ENCODE measurements at places on chromosomes 4 and X. TPM values are rescaled to one million over a fixed set of nuclear protein-coding genes. Genes with fewer than 3 reads are reported as not detected.

Gene IGFBP7
- total RNA-seq, result 32.7 TPM

Gene AP1S2
- total RNA-seq, result 10.9 TPM

Gene AVPR2
- 0.78 TPM for total RNA-seq

Gene AGA
- total RNA-seq, result 13.7 TPM

Gene ZNF718
- total RNA-seq, result 7.4 TPM

Gene GAGE12G
- not detected for total RNA-seq

Gene MAGEA9B
- total RNA-seq, result not detected

Gene SLC7A11
- total RNA-seq, result 0.70 TPM

Gene ARR3
- total RNA-seq, result 0.60 TPM

Gene SAGE1
- not detected for total RNA-seq

Gene OCIAD1
- 119 TPM for total RNA-seq

Gene PASD1
- total RNA-seq, result not detected

Gene ART3
- 2.2 TPM for total RNA-seq

Gene RTL9
- total RNA-seq, result not detected

Gene USP17L11
- not detected for total RNA-seq

Gene GPC3
- 2.8 TPM for total RNA-seq

Gene XAGE3
- total RNA-seq, result not detected

Gene TRO
- total RNA-seq, result 0.67 TPM

Gene CBR4
- total RNA-seq, result 33.6 TPM

Gene TMEM31
- not detected for total RNA-seq

Gene CXorf51B
- total RNA-seq, result not detected

Gene PTPN13
- total RNA-seq, result 3.7 TPM

Gene UGT2A1
- not detected for total RNA-seq

Gene MAGEB17
- 0.22 TPM for total RNA-seq

Gene SYTL4
- 35.7 TPM for total RNA-seq

Gene ZNF141
- 27.6 TPM for total RNA-seq

Gene MAGEA6
- not detected for total RNA-seq

Gene THAP6
- 21.8 TPM for total RNA-seq

Gene RRH
- total RNA-seq, result not detected

Gene NXF2B
- total RNA-seq, result not detected

Gene NAP1L3
- total RNA-seq, result 4.7 TPM

Gene C4orf54
- total RNA-seq, result not detected

Gene IRF2
- total RNA-seq, result 53.5 TPM

Gene SYNPO2
- total RNA-seq, result 18.9 TPM

Gene TLR1
- 7.3 TPM for total RNA-seq

Gene CISD2
- total RNA-seq, result 23.1 TPM

Gene EDNRA
- 1.6 TPM for total RNA-seq

Gene SMR3A
- total RNA-seq, result not detected

All from mucosa of descending colon (tissue), 3 donors.